ENCODE measurements at places on chromosomes 5 and 9.

DNA sequence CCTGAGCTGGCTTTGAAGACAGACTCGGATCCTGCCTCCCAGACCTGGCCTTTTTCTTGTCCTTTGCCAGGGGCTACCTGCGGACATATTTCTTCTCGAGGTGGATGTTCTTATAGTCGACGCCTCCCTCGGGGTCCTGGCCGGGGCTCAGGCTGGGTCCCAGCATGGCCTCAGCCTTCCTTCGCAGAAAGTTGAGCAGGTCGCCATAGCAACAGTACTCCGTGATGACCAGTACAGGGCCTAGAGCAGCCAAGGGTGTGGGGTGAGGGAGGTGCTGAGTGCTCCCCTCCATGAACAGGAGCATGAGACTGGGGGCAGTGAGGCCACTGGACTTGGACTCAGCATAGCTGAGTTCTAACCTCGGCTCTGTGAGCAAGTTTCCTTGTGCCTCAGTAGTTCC, 26.7 kb downstream of the CSF1R start:
- DNase-seq = no peak

DNA sequence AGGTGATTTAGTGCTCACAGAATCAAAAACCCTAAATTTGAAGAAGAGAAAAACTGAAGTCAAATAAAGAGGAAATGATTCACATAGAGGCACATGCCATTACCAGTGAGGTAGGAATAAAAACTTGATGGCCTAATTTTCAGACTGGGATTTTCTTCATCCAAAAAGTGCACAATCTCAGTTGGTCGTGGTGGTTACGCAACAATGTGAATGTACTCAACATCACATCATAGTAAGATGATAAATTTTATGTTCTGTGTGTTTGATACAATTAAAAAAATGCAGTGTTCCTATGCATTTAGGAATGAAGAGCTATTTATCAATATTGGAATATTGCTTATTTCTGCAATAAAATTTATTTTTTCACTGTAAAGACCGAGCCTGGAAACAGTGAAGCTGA, 60.7 kb downstream of the SV2C start:
- no peak for DNase-seq

DNA sequence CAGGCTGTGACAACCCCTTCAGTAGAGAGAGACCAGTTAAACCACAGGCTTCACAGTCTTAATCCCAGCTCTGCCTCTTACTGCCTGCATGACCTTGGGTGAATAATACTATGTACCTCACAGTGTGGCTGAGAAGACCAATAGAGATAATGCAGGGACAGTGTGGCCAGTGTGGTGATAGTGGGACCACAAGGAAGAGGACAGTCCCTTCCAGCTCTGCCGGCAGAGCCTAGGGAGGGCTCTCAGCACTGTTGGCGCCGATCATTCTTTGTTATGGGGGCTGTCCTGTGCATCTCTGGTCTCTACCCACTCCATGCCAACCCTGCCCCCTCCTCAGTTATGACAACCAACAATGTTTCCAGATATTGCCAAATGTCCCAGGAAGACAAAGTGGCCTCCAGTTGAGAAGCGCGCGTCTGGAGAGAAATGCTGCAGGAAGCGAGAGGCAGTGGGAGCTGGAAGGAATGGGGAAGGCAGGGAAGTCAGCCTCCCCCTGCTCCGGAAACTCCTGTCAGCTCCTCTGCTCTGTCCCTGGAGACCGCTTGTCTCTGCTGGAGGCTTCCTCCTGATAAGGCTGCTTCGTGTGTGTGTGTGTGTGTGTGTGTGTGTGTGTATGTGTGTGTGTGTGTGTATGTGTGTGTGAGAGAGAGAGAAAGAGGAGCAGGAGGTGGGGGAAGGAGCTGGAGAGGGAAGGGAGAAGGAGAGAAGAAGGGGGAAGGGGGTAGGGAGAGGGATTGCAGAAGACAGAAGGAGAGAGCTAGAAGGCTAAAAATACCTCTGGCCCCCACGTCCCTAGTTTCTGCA, 31.8 kb upstream of the FABP6 start:
- no peak for DNase-seq

DNA sequence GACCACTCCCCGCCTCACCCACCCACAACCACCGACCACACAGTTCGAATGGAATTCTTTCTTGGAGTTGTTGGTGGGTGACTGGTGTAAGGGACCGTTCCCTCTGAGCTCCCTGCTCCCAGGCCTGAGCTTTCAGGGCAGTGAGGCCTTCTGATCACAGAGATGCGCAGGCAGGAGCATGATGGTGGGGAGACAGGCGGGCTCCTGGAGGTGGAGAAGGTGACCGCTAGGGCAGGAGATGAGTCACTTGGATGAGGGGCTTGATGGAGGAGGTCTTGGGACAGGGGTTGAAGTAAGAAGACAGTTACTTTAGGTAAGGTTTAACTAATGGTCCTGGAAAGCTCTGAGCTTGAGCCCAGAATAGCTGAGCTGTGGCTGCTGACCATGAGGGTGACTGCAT, 88.5 kb downstream of the HSPA4 start:
- no peak for DNase-seq

- no peak for DNase-seq
Measured at GRCh38 chr5:57431759-57432158, 50.9 kb downstream of the ACTBL2 start.

GRCh38 chr9:27453860-27454553, 70.1 kb upstream of the IFNK start:
- DNase-seq = no peak

- no peak for DNase-seq
Measured at GRCh38 chr9:37994639-37995347, 74.2 kb downstream of the SHB start.

GRCh38 chr5:179505636-179506261, 44.6 kb upstream of the RUFY1 start:
- DNase-seq = no peak

- DNase-seq = no peak
Measured at GRCh38 chr9:98983295-98984268, 39.9 kb downstream of the COL15A1 start.

GRCh38 chr9:18393340-18394130, 80.4 kb upstream of the ADAMTSL1 start:
- no peak for DNase-seq

DNA sequence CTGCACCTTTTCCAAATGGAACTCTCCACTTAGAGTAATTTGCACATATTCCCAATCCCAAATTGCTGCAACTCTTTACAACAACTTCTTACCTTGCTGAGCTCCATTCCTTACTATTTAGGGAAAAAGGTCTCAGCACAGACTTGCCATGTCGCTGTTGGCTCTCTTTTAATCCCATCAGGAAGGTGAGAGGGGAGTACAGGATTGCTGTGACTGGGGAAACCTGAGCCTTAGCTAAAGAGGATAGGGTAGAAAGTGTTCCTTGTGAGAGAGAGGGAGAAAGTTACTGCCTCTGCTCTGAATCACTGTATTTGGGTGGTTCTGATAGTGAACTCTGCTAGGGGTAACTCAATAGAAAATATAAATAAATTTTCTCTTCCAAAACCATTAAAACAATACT, 43.7 kb upstream of the GABRA1 start:
- no peak for DNase-seq
